Liver (tissue), 10 donors: ENCODE measurements at places on chromosomes 13 and 19.

DNA sequence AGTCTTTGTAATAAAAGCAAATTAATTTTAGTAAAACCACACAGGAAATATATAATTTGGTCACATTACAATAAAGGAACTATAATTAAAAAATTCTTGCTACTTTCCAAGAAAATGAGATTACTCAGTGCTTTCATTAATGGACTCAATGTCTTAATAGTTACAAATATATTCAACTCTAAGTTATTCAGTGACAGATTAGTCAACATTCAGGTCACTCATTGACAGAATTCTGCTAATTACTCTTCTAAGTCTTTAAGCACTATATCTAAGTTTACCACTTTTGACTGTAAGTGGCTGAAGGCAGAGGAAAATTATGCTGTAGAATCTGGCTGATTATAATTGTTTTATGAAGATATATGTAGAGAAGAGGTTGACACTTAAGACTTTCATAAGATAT, 1365.0 kb downstream of the EFNB2 start:
- no peak for DNase-seq

- no peak for DNase-seq
These were observed 12.9 kb upstream of the DACH1 start for GRCh38 chr13:71879808-71880344.

- no peak for DNase-seq
These were observed 50.4 kb downstream of the C13orf46 start for GRCh38 chr13:113923376-113924063.

- DNase-seq, result no peak
These were observed 971 bp downstream of the FOSB start for GRCh38 chr19:45468803-45469131.

- no peak for DNase-seq
These were observed 10.7 kb downstream of the DPRX start for GRCh38 chr19:53642381-53643099.

GRCh38 chr13:93173654-93174053, 53.0 kb upstream of the GPC6 start:
- no peak for DNase-seq

DNA sequence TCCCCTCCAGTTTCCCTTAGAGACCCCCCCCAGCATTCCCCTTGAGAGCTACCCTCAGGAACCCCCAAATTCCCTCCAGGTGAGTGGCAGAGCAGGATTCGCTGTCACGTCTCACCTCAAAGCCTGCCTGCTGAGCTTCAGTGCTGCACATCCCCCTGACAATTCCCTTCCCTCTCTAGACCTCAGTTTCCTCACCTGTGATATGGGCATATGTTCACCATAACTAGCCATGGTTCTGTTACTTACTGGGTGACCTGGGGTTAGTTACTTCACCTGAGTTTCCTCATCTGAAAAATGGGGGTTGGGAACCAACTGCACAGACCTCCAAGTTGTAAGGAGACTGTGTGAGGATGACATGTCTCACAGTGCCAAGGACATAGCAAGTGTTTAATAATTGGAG, 75.5 kb downstream of the RYR1 start:
- no peak for DNase-seq

DNA sequence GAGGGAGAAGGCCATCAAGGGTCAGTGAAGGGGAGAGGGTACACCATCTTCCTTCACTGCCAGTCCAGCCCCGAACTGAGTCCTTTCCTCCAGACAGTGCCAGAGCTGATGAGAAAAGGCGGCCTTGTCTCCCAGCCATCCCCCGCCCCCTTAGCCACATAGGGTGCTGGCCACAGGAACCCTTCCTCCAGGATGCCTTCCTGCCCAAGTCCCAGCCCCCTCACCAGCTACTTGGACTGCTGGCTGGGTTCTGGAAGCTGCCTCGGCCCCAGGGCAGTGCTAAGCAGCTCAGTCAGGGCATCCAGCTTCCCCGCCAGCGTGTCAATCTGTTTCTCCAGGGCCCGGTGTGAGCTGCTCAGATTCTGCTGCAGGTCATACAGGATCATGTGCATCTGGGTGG, 12.6 kb upstream of the SMG9 start:
- DNase-seq, result no peak

- DNase-seq, result peak; percentile 89
These were observed 703 bp upstream of the PLEKHG2 start for GRCh38 chr19:39411832-39412099.

DNA sequence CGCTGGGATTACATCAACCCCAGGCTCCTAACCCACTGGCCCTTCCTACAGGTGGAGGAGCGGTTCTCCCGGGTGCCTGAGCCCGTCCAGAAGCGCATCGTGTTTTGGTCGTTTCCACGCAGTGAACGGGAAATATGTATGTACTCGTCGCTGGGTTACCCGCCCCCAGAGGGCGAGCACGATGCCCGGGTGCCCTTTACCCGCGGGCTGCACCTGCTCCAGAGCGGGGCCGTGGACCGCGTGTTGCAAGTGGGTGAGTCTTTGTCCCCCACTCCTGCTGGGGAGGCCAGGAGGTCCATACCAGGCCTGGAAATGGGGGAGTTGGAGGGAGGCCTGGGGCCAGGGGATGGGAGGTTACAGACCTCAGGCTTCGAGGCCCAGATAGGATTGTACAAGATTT, 4.4 kb downstream of the ZSWIM4 start:
- DNase-seq, result no peak

- DNase-seq, result no peak
These were observed 478.4 kb downstream of the PCDH9 start for GRCh38 chr13:66751691-66752090.

- DNase-seq, result no peak
These were observed 57.2 kb upstream of the KLF12 start for GRCh38 chr13:74191410-74191809.

DNA sequence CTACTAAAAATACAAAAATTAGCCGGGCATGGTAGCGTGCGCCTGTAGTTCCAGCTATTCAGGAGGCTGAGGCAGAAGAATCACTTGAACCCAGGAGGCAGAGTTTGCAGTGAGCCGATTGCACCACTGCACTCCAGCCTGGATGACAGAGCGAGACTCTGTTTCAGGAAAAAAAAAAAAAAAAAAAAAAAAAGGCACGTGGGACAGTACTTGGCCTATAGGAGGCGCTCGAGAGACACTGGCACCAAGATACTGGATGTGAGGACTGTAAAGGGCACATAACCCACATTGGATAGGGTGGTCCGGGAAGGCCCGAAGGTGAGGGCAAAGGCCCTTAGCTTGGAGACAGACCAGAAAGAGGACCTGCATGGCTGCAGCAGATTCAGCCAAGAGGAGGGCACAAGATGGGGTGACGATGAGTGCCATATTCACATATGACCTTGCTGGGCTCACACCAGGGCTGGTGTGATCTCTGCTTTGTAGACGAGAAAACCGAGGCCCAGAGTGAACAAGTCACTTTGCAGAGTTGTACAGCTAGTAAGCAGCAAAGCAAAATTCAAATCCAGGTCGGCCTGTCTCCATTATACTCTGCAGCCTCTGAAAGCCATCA, 89.4 kb downstream of the DPF1 start:
- DNase-seq, result peak; percentile 54

- no peak for DNase-seq
These were observed 943.2 kb downstream of the PCDH17 start for GRCh38 chr13:58574791-58575190.

GRCh38 chr19:50537306-50537685, 23.6 kb upstream of the ASPDH start:
- no peak for DNase-seq

GRCh38 chr13:46575301-46575771, 22.4 kb downstream of the LRCH1 start:
- DNase-seq, result no peak

GRCh38 chr19:21314676-21315075, 14.5 kb downstream of the ZNF708 start:
- DNase-seq, result no peak

DNA sequence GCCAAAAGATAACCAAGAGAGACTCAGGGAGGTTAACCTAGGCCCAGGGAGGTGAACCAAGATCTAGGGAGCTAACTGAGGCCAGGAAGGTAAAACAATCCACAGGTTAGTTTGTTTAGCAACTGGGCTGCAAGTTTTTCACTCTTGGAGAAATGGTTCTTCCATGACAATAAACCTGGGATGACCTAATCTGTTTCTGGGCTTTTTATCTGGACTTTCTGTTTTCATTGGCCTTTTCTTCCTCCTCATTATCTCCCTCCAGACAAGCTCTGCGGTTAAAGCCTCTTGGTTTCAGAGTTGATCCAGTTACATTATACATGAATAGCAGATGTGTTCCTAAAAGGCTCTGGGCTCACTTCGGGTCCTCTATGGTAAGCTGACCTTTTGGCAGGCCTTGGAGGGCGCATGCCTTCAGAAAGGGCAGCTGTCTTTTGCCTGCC, 44.2 kb downstream of the PCDH8 start:
- DNase-seq, result no peak

GRCh38 chr19:13054626-13055212, 47.9 kb downstream of the LYL1 start:
- no peak for DNase-seq

- peak; percentile 60 for DNase-seq
These were observed 5.3 kb downstream of the ABCA7 start for GRCh38 chr19:1045247-1045603.

GRCh38 chr19:32201211-32201610, 144.2 kb upstream of the ZNF507 start:
- no peak for DNase-seq

GRCh38 chr19:51719251-51719988, 4.4 kb downstream of the HAS1 start:
- no peak for DNase-seq

DNA sequence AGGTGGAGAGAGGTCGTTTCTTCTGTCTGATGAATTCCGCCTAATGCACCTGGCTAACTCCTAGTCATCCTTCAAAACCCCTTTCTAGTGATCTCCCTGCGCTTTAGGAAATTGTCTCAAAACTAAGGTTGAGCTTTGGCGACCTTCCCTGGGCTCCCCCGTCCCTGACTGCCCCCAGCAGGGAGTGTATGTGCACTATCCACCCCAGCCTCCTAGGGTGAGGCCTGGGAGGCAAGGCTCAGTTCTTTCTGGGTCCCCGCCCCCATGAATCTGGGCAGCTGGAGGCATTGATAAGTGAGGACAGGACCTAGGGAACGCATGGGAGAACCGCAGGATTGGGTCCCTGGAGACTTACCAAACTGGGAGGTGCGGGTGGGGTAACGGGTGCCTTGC, 378 bp downstream of the TLE6 start:
- no peak for DNase-seq

GRCh38 chr13:94559222-94559795, 36.6 kb downstream of the TGDS start:
- no peak for DNase-seq

DNA sequence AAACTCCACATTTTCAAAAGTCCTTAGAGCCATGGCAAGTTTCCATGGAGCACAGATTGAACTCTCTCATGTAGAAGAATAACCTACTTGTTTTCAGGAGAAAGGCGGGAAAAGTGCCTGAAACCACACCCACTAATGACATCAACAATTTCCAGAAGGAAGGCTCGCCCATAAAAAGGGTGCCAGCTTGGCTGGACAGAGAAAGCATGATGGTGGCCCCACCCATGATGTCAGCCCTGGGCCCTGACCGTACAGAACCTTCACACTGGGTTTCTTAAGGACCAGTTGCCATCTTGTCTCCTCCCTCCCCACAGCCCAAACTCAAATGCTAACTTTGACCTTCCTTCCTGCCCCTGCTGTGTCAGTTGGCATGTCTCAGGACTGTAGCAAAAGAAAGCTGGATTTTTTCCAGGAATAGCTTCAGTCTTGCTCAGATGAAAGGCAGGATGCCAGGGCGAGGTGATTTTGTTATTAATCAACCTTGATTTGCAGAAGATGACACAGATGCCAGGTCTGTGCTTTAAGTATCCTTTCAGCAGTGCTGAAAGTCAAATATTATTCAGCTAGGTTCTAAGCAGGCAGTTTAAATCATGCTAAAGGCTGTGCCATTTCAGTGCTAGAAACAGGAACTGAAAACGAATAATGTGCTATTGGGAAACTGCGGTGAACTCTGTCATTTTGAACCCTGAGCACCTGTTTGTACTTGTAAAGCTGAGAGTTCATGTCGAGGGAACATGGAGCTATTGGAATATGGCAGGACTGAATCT, 89.5 kb upstream of the RFC3 start:
- DNase-seq, result no peak

GRCh38 chr13:104895521-104895920, 1639.9 kb downstream of the EFNB2 start:
- DNase-seq, result no peak

DNA sequence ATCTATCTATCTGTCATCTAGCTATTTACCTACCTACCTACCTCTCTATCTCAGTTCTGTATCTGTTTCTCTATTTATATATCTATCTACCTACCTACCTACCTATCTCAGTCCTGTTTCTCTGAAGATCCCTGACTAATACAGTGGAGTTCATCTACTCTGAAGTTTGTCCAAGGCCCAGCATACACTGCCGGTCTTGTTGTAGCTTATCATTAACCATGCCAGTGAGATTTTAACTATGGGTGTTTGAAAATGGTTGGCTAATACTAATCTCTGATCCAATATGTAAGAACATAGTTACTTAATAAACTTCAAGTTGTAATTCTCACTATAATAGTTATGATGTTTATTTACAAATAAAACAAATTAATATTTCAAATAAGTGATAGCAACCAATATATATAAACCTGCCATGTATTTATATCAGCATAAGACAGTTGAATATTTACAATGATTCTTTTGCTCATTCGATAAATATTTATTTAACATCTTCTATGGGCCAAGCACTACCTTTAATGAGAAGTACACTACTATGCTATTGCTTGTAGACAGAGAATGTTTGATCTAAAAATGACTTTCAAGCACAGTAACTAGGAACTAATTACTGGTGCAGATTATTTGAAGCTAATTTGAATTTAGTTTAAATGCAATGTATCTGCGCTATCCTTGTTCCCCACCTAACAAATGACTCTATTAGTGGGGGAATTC, 242.1 kb downstream of the KLF5 start:
- no peak for DNase-seq

DNA sequence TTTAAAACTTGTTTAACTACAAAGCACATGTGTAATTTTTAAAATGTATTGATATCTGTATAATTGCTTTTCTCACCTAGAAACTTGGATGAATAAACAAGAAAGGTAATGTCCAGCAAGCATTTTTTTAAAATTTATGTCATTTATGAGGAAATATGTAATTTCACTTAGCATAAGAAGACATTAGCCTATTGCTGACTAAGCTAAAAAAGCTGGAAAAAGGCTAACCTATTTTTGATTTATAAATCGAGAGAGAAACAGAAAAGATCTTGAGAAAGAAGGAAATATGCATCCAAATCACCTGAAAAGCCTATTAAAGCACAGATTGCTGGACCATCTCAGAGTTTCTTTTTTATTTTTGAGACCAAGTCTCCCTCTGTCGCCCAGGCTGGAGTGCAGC, 1181.3 kb downstream of the SLITRK1 start:
- no peak for DNase-seq
